Stimulated activated CD8-positive, alpha-beta memory T cell treated with anti-CD3 and anti-CD28 coated beads, Interleukin-7, amount 100 ng/mL, for 4 hours (primary cell): ENCODE measurements at places on chromosomes 11 and 22.

DNA sequence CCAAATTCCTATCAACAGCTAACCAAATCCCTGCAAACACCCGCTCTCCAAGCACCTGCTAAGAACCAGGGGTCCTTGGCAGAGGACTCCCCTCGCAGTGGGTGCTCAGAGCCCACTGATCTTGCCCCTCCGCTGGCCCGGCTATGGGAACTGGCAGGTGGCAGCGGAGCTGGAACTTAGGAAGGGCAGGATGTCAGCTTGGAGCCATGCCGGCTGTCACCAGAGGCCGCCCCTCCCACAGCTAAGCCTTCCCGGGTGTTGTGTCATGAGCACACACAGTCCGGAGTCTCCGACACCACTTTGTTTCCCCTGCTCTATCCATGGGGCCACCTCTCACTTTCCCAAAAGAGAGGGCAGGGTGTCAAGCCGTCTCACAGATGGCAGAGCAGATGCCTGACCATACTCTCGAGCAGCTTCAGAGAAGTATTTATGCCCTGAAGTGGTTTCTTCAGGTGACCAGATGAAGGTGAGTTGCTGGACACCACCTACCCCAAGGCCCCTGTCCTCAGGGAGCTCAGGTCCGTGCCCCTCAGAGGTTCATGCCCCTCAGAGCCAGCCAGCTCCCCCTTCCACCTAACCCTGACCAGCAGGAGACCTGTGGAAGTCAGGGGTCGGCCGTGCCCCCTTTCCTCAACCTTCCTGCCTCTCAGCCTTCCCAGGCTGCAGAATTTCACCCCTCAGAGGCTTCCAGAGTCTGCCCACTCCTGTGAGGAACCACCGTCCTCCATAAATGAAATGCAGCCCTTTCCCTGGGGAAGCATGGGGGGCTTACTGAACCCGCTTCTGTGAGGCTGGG lies 545.7 kb upstream of the B3GAT1 start:
- no peak for DNase-seq

DNA sequence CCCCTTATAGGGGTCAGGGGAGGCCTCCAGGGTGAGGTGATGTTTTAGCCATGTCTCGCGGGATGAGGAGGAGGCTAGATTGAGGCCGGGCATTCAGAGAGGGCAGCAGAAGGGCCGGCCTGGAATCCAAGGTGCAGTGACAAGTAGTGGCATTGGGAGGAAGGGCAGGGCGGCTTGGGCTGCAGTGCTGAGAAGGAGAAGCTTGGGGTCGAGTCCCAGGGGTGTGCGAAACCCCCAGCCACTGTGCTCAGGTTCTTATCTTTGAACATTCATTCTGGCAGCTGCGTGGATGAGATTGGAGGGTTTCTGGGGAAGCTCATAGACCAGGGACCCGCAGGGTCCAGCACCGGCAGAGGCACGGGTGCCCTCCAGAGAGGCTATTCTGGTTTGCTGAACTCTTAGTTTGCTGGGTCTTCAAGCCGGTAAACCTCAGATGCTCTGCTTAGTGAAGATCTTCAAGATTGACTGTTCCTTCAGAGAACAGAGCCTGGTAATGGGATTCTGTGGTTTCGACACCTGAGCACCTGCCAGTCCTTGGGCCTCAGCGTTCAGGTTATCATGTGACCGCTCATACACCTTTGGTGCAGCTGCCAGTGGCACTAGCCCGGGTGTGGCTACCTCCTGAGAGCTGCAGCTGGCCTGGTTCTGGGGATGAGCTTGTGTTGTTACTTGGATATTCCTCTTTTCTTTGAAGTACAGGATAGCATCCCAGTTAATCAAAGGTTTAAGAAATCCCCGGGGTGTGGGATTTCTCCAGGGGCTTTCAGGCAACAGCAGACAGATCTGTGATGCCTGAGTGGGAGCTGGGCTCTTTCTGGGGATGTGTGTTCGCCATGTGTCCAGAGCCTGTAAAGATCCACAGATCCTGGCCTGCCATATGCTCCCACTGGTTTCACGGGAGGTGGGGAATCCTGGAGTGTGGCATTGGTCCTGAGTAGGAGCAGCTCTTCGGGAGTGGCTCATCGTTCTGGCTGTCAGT lies 152.8 kb downstream of the TBC1D22A start:
- DNase-seq, result no peak

DNA sequence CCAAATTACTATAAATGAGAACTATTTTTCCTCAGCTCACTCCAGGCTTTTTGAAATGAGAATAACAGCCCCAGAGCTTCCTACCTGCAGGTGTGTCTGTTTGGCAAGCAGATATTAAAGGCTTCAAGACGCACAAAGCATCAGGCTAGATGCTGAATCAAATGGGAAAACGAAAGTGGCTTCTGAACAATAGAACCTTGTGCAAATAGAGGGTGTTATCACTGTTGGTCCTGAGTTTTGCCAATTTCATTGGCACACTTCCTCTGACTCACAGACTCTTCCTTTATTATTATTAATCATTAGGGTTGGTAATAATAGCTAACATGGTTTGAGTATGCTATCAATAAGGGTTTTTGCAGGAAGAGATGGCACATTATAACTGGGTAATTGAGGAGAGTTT lies 13.4 kb downstream of the SYT13 start:
- DNase-seq, result no peak

DNA sequence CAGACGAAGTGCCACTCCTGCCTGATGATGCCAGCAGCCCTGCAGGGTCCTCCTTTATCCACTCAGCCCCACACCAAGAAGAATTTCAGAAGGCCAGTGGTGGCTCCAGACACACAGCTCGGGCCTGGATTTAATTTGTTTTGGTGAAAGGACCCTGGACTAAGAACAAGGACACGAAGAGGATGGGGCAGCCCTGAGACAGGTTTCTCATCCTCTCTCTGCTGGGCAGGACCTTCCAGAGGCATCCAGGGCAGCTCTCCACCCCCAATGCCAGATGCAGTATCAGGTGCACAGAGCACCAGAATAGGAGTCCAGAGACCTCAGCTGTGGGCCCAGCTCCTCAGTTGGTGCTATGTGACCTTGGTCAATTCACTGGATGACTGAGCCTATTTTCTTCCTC lies 72.0 kb downstream of the TRIM29 start:
- DNase-seq, result no peak

DNA sequence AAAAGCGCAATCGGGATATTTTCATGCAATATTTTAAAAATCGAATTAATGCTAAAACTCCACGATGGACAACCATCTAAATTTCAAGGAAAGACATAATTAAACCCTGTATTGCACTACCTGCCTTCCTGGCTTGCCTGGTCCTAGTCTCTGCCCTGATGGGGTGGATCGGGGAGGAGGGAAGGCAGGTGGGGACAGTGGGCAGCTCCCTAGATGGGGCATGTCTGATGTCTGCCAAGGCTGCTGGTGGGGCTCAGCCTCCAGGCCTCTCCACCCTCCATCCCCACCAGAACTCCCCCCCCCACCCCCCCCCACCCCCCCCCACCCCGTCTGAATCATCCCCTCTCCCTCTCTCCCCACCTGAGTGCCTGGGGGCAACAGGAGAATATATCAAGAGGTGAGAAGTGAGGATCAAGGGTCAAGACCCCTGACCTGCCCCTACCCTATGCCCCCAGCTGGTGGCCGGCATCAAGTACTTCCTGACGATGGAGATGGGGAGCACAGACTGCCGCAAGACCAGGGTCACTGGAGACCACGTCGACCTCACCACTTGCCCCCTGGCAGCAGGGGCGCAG lies 650 bp downstream of the CST6 start:
- DNase-seq, result no peak
